Stimulated activated CD4-positive, alpha-beta T cell treated with anti-CD3 and anti-CD28 coated beads, Interleukin-4, amount 100 ng/mL, for 1 hour (primary cell): ENCODE measurements at places on chromosomes 12 and 14.
A peak's percentile ranks its signal among the peaks of the same experiment; 100 is the strongest.

DNA sequence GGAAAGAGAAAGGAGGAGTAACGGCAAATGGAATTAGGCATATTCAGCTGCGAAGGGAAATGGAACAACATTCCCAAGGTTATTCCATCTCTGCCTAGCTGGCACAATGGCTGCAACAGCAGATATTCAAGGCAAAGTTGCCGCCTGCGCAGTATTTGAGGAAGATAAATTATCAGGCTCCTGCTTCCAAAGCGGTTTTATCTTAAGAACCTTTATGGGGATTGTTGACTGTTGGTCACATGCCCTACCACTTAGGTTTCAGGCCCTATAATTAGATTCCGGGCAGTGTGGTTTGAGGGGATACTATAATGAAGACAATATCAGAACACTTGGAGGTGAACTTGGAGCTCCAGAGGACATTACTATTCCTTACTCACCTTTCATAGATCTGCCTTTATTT lies 99.7 kb downstream of the FGD4 start:
- no peak for DNase-seq

DNA sequence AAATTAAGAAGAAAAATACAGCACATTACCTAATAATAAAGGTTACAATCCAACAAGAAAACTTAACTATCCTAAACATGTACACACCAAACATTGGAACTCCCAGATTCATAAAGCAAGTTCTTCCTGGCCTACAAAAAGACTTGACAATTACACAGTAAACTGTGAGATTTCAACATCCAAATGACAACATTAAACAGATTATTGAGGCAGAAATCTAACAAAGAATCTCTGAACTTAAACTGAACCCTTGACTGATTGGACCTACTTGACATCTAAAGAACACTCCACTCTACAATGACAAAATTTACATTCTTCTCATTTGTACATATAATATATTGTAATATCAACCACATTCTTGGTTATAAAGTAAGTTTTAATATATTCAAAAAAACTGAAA lies 1341.3 kb downstream of the LRFN5 start:
- no peak for DNase-seq

DNA sequence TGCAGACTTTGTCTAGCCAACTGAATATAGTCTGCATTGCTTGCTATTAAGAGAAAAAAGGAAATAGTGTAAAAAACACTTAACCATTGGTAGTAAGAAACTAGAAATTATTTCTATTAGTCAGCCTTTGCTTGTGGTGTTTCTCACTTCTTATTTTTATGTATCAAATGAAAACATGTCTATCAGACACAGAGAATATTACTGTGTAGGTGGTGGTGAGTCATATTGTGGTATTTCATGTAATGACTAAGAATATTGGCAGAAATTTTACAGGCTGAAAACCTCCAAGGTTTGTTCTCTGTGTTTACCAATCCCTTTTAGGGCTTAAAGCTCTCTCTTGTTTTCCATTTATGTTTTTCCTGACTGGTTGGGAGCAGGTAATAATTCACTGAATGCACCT lies 87.2 kb downstream of the DAAM1 start:
- no peak for DNase-seq

DNA sequence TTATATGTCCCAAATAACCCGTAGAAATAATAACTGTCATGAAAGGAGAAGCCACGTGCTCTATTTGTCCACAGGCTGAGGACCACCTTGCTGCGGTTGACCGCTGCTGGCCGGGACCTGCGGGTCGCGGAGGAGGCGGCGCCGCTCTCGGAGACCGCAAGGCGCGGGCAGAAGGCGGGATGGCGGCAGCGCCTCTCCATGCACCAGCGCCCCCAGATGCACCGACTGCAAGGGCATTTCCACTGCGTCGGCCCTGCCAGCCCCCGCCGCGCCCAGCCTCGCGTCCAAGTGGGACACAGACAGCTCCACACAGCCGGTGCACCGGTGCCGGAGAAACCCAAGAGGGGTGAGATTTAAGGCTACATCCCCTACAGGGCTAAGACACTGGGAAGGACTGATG lies 21.0 kb downstream of the RPGRIP1 start:
- peak; percentile 30 for DNase-seq

DNA sequence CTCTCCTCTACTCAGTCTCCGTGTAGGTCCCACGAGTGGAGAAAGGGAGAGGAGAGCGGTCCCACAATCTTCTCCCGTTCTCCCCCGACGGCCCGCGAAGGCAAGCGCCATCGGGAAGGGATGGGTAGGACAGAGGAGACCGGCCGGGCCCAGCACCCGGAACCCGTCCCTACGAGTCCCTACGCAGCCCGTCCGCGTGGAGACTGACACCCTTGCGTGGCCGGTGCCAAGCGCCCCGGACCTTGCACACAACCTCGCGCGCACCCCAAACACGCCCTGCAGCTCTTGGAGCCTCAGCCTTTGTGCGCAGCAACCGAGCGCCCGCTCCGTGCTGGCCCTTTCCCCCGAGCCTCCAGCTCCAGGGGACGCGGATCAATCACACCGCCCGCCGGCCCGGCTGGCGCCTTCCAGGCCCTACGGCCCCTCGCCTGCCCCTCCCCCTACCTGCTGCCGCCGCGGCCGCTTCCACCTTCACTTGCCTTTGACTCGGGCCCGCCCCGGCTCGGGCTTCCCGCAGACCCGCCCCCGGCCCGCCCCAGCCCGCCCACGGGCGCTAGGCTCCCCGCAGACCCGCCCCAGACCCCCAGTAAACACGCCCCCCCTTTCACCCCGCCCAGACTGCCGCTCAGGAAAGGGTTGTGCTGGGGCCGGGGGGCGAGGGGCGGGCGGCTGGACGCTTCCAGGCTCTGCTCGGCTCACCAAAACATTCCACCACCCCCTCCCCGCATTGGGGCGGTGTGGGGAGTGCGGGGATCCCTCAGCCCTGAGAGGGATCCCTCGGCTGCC lies at the start of gene NDRG2:
TSS of gene NDRG2 (minus strand) at position 477 of the 786 bp plus-strand sequence. CDS start 1,746 bp downstream, outside the sequence.
- DNase-seq, result peak; percentile 70

- DNase-seq, result no peak
Measured at GRCh38 chr14:54225457-54226060, 171.2 kb upstream of the CDKN3 start.

GRCh38 chr12:66060163-66060907 lies 70.2 kb downstream of the LLPH start:
- DNase-seq, result no peak

GRCh38 chr12:99911967-99912366 lies 72.8 kb downstream of the ANKS1B start:
- DNase-seq, result no peak

- no peak for DNase-seq
Measured at GRCh38 chr14:72560331-72560730, 333.6 kb downstream of the DPF3 start.
